ENCODE measurements at places on chromosomes 6 and 20. TPM values are rescaled to one million over a fixed set of nuclear protein-coding genes. Genes with fewer than 3 reads are reported as not detected.

DNA sequence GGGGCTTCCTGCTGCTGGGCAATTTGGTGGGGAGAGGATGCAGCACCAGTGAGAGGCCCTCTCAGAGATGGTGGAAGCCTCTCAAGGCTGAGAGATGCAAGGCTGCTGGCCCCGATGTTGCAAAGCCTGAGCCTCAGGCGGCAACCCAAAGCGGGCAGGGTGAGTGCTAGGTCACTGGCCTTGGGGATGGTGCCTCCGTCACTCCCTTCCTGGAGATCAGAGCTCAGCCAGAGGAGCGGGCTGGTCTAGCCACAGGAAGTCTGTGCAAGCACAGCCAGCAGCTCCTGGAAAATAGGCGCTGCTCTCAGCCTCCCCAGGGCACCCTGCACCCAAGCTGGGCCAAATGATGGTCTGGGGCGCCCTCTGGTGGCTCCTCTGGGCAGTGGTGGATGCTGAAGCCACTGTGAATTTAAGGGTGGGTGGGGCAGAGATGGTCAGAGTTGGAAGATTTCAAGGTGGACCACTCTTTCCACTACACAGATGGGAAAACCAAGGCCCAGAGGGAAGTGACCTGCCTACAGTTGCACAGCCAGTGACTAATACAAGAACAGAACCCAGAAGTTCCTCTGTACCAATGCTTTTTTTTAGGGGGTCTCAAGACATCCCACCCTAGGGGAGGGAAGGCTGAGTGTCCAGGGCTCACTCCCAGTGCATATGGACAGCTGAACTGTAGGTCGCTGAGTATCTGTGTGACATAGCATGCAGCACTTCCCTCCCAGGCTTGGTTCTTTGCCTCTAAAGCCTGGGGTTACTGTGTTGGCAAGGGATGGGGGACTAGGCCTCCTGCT lies 20.8 kb downstream of the C20orf203 start:
- H3K36me3 ChIP-seq, result no peaks in the 10 kb centered on the region
- H3K4me1 ChIP-seq, result no peaks in the 10 kb centered on the region
- DNase-seq, result peak; percentile 54
- no peak overlapping the region for H3K4me3 ChIP-seq
- H3K27ac ChIP-seq, result no peak overlapping the region
- H3K27me3 ChIP-seq, result no peaks in the 10 kb centered on the region

- H3K27ac ChIP-seq, result no peak overlapping the region
- H3K27me3 ChIP-seq, result no peaks in the 10 kb centered on the region
- peaks cover 25% of the 10 kb centered on the region for H3K36me3 ChIP-seq
Measured at GRCh38 chr20:57394121-57395082, 3.2 kb downstream of the RBM38 start.

DNA sequence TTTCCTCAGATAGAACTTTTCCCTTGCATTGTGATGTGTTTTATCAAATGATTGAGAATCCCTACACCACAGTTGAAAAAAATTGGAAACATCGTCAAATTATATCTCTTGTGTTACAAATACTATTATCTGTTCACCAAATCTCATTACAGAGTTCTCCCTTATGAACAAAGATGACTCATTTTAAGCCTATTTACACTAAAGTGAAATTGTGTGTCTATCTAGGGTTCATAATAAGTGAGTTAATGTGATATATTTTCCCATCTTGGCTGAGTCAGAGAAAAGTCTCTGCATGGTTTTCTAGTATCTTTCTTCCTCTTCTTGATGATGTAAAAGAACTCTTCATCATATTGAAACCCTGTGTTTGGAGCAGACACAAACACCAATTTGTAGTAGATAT lies 1263.3 kb upstream of the EYS start:
- H3K27me3 ChIP-seq, result no peaks in the 10 kb centered on the region
- no peaks in the 10 kb centered on the region for H3K4me1 ChIP-seq
- no peaks in the 10 kb centered on the region for H3K36me3 ChIP-seq
- H3K27ac ChIP-seq, result no peak overlapping the region
- DNase-seq, result no peak

DNA sequence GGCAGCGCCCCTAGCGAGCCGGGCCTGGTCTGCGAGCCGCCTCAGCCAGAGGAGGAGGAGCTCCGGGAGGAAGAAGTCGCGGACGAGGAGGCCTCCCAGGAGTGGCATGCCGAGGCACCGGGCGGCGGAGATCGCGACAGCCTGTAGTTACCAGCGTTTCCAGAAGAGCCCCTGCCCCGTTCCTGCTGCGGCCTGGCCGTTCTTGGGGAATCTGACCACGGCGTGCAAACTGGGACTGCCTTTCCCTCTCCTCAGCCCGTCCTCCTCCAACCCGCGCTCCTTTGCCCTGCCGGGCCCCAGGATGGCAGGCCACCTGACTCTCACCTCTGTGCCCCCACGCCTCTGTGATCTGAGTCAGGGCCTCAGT lies 802 bp downstream of the HDGFL1 start:
- H3K36me3 ChIP-seq, result no peaks in the 10 kb centered on the region
- H3K4me1 ChIP-seq, result no peaks in the 10 kb centered on the region
- no peak overlapping the region for H3K27ac ChIP-seq
- H3K27me3 ChIP-seq, result no peaks in the 10 kb centered on the region
- DNase-seq, result no peak

DNA sequence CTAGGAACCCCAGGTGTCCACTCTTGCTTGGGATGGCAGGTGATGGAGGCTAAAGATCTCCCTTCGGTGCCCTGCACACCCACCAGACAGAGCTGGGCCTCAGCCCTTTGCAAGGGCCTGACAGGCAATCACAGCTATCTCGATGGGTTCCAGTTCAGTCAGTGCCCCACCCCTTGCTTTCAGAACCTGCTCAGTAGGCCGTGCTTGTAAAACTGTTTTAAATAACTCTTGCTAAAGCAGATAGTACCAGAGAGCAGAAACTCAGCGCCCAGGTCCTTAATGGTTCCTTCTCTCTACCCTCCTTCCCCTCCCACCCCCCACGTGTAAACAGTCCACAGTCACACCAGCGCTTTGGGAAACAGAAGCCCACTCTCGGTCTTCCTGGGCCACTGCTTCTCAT lies 39.2 kb downstream of the C6orf132 start:
- no peak overlapping the region for H3K27ac ChIP-seq
- H3K4me3 ChIP-seq, result no peak overlapping the region
- H3K27me3 ChIP-seq, result no peaks in the 10 kb centered on the region
- H3K4me1 ChIP-seq, result peaks cover 50% of the 10 kb centered on the region
- DNase-seq, result no peak

GRCh38 chr20:46666818-46667515 lies 15.7 kb upstream of the SLC13A3 start:
- DNase-seq, result no peak
- H3K27me3 ChIP-seq, result 0 out of 2 replicates have a peak, but pooled peaks cover 5% of the 10 kb centered on the region
- H3K4me3 ChIP-seq, result no peak overlapping the region
- H3K4me1 ChIP-seq, result no peaks in the 10 kb centered on the region
- no peak overlapping the region for H3K27ac ChIP-seq
- no peaks in the 10 kb centered on the region for H3K36me3 ChIP-seq

GRCh38 chr6:35214869-35215664 lies 1.3 kb downstream of the SCUBE3 start:
- no peaks in the 10 kb centered on the region for H3K36me3 ChIP-seq
- H3K4me3 ChIP-seq, result no peak overlapping the region
- no peaks in the 10 kb centered on the region for H3K4me1 ChIP-seq
- no peak overlapping the region for H3K27ac ChIP-seq
- H3K27me3 ChIP-seq, result no peaks in the 10 kb centered on the region
- DNase-seq, result no peak

- H3K27me3 ChIP-seq, result no peaks in the 10 kb centered on the region
- no peaks in the 10 kb centered on the region for H3K4me1 ChIP-seq
- DNase-seq, result no peak
- no peaks in the 10 kb centered on the region for H3K36me3 ChIP-seq
- H3K4me3 ChIP-seq, result no peak overlapping the region
Measured at GRCh38 chr6:148244217-148244935, 98.3 kb upstream of the SASH1 start.

- H3K27ac ChIP-seq, result no peak overlapping the region
- no peak for DNase-seq
- H3K4me3 ChIP-seq, result no peak overlapping the region
- no peaks in the 10 kb centered on the region for H3K4me1 ChIP-seq
- no peaks in the 10 kb centered on the region for H3K36me3 ChIP-seq
Measured at GRCh38 chr6:66065313-66065712, 358.3 kb upstream of the EYS start.

- no peak for DNase-seq
- no peaks in the 10 kb centered on the region for H3K36me3 ChIP-seq
- no peaks in the 10 kb centered on the region for H3K27me3 ChIP-seq
- H3K4me1 ChIP-seq, result no peaks in the 10 kb centered on the region
Measured at GRCh38 chr20:6767536-6768227, at the start of gene BMP2. Gene BMP2 (plus strand): TSS chr20:6767686. CDS start chr20:6770127, 2,441 bp downstream.

DNA sequence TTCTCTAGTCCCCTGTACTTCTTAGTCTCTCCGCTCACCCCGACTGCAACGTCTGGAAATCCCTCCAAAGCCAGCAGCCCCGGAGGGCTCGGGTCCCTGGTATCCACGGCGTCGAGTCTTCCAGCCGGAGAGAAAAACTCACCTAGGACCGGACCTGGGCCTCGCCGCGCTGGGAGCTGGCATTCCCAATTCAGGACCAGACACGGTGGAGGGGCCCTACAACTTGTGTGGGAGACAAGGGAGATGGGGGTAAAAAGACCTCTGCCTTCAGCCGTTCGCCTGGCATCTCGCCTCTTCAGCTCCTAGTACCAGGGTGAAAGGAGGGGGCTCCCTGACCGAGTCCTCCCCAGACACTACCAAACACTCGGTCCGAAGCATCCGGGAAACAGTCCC lies 64.3 kb downstream of the GPX5 start:
- no peaks in the 10 kb centered on the region for H3K36me3 ChIP-seq
- H3K4me3 ChIP-seq, result peak overlapping the region; percentile 8
- no peak for DNase-seq
- H3K27me3 ChIP-seq, result no peaks in the 10 kb centered on the region
- peaks cover 5% of the 10 kb centered on the region for H3K4me1 ChIP-seq

DNA sequence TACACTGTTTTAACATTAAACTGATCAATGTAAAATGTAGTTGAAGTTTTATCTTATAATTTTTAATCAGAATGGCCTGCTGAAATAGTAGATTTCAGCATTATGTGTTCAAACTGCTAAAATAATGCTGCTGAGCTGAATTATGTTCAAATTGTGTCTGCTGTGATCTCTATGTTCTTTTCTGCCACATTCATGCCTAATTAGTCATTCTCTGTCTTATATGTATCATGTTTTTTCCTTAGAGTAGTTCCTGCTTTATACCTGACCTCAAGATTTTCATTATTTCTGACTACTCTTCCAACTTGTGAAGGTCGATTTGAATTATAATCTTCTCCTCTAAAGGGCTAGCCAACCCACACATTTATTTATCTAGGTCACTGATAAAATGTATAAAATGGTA lies 476.7 kb upstream of the EPHA7 start:
- no peak overlapping the region for H3K4me3 ChIP-seq
- H3K27me3 ChIP-seq, result no peaks in the 10 kb centered on the region
- no peaks in the 10 kb centered on the region for H3K36me3 ChIP-seq
- H3K27ac ChIP-seq, result no peak overlapping the region
- no peak for DNase-seq
- no peaks in the 10 kb centered on the region for H3K4me1 ChIP-seq

- H3K4me3 ChIP-seq, result no peak overlapping the region
- no peak overlapping the region for H3K27ac ChIP-seq
- H3K4me1 ChIP-seq, result no peaks in the 10 kb centered on the region
- no peaks in the 10 kb centered on the region for H3K36me3 ChIP-seq
Measured at GRCh38 chr6:79954849-79955248, 7.5 kb upstream of the ELOVL4 start.

DNA sequence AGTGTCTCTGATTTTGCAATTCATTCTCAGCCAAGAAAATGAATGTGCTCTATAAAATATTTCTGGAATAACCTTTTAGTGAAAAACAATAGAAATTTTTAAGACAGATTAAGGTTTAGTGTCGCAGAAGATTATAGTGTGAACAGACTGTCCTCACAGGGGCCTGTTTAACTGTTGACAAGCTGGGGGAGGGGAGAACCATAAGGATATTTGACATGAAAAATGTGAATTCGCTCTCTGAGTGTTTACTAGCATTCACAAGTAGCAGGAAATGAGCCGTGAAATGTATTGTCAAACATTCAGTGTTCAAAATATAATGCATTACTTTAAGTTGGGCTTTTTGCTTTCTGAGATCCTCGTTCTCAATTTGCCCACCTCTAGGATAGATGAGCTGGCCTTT lies 134.8 kb upstream of the TSHZ2 start:
- H3K4me3 ChIP-seq, result no peak overlapping the region
- no peaks in the 10 kb centered on the region for H3K4me1 ChIP-seq
- DNase-seq, result no peak
- H3K27ac ChIP-seq, result no peak overlapping the region
- no peaks in the 10 kb centered on the region for H3K36me3 ChIP-seq
- no peaks in the 10 kb centered on the region for H3K27me3 ChIP-seq

- no peak for DNase-seq
- no peaks in the 10 kb centered on the region for H3K36me3 ChIP-seq
- H3K4me1 ChIP-seq, result 0 out of 2 replicates have a peak, but pooled peaks cover 3% of the 10 kb centered on the region
- H3K27me3 ChIP-seq, result no peaks in the 10 kb centered on the region
Measured at GRCh38 chr20:19964289-19965265, 52.6 kb upstream of the NAA20 start.

DNA sequence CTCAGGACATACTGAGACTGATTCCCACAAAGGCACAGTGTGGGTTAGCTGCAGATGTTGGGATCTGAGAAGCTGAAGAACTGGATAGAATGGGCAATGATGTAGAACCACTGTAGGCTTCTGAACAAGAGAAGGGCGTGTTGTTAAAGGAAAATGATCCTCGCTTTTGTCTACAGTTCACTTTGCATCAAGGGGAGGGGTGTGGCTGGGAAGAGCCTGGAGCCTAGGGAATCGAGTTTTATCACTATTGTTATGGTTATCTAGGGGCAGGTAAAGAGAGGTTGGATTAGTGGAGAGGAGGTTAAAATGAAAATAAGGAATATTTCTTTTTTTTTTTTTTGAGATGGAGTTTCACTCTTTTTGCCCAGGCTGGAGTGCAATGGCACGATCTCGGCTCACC lies 768.1 kb downstream of the KIF16B start:
- H3K4me3 ChIP-seq, result no peak overlapping the region
- no peak overlapping the region for H3K27ac ChIP-seq
- H3K27me3 ChIP-seq, result no peaks in the 10 kb centered on the region

Gene HSP90AB1
- 2,554 TPM for total RNA-seq

Gene FKBP1C
- 1.6 TPM for total RNA-seq

Gene PI16
- 0.59 TPM for total RNA-seq

Gene RAET1L
- total RNA-seq, result 1.5 TPM

Gene BTN1A1
- 0.32 TPM for total RNA-seq

Gene HLA-DPB1
- 1.5 TPM for total RNA-seq

Gene TDRD6
- 0.57 TPM for total RNA-seq

Gene PROCR
- total RNA-seq, result 52.0 TPM
